ENCODE measurements at places on chromosomes 3 and 15.

DNA sequence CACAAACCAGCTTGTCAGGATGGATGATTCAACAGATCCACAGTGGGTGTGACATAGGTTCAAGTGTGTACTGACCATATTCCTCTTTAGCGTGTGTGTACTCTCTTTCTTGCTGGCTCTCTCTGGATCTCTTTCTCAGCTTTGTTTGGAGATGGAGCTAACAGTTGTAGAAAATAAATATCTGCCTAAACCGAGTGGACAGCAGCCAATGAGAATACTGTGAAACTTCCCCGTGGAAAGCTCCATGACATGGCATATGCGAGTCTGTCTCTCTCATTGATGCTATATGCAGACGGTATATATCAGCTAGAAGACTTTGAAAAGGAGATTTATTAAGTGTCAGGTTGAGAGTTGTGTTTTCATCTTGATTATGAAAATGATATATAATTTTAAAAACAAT is 406.5 kb upstream of the SUCLG2 start:
- no peak for DNase-seq

GRCh38 chr3:142542054-142542453 is 36.5 kb downstream of the ATR start:
- DNase-seq = no peak

DNA sequence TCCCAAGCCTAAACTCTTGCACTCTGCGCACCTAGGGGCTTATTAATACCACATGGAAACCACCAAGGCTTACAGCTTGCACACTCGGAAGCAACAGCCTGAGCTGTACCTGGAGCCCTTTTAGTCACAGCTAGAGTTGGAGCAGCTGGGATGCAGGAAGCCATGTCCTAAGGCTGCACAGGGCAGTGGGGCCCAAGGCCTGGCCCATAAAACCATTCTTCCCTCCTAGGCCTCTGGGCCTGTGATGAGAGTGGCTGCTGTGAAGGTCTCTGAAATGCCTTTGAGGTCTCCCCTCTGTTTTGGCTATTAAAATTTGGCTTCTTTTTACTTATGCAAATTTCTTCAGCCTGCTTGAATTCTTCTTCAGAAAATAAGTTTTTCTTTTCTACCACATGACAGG is 383.9 kb upstream of the UBE2E2 start:
- no peak for DNase-seq

- DNase-seq = no peak
Measured at GRCh38 chr15:87781959-87782625, 474.4 kb downstream of the NTRK3 start.

GRCh38 chr3:14214764-14215163 is 36.1 kb downstream of the LSM3 start:
- DNase-seq = no peak

DNA sequence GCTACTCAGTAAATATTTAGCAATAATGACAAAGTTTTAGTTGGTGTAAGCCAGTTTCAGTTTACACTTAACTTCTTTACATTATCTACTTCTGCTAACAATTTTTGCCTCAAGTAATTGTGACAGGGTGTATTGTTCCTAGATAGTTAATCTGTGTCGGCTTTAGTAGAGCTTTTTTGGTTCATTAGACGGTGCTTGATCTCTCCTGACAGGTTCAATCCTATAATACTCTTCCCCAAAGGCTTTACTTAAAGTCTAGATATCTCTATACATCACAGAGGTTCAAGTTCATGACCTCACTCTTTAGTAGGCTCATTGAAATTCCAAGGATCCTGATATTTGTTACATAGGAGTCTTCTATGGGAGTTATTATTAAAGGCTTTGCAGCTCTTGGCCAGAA is 365.6 kb upstream of the DPPA4 start:
- no peak for DNase-seq

DNA sequence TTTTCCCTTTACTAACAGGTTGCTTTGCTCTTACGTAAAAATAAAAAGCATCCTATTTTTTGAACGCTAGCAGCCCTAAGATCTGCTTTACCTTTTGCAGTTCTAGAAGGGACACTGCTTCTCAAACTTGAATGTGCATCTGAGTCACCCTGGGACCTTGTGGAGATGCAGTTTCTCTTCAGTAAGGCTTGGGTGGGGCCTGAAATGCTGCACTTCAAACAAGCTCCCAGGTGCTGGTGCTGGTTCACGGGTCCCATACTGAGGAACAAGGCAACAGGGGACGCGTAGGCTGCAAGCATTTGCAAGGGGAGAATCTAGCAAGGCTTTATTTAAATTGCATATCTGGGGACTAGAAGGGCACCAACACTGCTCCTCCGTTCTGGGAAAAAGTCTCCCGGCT is 30.0 kb downstream of the MB21D2 start:
- no peak for DNase-seq

DNA sequence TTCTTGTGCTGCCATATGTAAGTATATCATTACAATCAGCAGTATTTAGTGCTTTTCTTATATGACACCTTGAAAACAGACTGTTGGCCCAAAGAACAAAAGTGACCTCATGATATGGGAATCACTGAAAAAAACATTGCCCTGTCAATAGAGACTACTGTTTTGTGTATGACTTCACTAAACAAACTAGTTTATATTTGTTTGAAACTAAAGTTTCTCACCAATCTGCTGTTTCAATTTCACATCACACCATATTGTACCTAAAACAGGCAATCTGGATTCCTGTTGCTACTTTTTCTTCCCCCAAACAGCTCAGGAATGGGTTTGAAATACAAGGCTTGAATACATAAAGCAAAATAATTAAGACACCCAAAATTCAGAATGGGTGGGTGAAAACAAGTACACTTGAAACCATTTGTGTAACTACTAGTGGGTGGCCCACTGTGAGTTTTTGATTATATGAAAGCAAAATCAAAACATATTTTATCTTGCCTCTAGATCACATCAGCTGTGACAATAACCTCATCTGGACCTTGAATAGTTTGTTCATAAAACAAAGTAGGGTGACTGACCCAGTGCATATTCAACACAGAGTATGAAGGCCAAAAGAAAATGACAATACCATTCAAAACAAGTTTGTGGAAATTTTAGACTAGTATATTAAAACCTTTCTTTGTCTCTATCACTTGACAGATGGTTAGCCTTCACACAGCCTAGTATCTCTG is 5.9 kb downstream of the ZBTB20 start:
- no peak for DNase-seq

- no peak for DNase-seq
Measured at GRCh38 chr3:94520364-94520763, 457.5 kb downstream of the NSUN3 start.

GRCh38 chr15:43440721-43441281 is 52.2 kb downstream of the TP53BP1 start:
- DNase-seq = peak; percentile 89

DNA sequence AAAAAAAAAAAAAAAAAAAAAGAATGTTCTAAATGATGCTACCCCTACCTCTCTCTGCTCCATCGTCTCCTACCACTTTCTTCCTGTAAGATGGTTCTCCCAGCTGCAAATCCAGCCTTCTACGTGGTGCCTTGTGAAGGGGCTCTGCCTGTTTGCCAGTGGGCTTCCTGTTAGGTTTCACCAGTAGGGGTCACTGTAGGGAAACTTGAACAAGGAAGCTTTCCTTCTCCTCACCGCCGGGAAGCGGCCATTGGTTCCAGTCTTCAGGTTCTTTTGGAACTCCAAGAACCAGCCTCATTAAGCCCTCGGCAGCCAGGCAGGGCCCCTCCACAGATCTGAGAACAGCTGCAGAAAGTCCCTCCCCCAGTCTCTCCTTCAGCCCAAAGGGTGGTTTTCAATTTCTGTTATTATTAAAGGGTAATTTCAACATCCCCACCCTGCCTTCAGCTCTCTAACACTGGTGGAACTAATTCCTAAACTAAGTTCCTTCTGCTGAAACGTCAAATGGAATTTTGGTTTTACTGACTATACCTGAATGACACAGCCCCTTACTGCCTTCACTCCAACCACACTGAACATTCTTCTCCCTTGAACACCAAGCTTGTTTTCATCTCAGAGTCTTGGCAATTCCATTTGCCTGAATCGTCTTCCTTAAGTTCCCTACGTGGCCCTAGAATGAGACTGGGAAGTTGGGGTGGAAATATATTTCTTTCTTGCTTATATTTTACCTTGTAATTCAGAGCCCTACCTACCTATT is 13.5 kb downstream of the MCCC1 start:
- no peak for DNase-seq

- DNase-seq = no peak
Measured at GRCh38 chr3:42851228-42851834, 24.3 kb downstream of the CYP8B1 start.

DNA sequence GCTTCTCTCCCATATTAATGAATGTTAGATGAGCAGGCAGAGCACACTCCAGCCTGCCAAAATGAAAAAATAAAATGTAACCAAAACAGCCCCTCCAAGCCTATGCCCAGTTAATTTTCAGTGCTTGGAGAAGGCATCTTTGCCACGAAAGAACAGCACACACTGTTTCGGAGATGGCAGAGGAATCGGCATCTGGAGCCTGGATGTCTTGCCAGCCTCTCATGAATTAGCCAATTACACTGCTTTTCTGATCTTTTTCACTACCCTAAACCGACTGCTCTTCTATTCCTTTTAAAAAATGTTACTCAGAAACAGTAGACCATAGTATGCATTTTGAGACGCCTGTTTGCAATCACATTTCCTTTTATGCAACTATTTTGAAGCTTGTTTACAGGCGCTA is 249.6 kb downstream of the TLE3 start:
- peak; percentile 15 for DNase-seq

DNA sequence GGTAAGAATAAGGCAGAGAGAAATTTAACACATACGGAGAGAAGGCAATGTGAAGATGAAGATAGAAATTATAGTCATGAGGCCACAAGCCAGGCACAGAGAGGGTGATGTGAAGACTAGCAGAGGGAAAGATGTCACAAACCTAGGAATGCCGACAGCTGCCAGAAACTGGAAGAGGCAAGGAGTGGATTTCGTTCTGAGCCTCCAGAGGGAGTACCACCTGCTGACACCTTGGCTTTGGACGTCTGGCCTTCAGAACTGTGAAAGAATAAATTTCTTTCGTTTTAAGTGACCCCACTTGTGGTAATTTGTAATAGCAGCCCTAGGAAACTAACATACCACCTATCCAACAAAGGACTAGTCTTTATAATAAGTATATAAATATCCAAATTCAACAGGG is 5.0 kb upstream of the SGO1 start:
- DNase-seq = no peak

GRCh38 chr3:10770547-10770946 is 45.5 kb upstream of the SLC6A11 start:
- no peak for DNase-seq

DNA sequence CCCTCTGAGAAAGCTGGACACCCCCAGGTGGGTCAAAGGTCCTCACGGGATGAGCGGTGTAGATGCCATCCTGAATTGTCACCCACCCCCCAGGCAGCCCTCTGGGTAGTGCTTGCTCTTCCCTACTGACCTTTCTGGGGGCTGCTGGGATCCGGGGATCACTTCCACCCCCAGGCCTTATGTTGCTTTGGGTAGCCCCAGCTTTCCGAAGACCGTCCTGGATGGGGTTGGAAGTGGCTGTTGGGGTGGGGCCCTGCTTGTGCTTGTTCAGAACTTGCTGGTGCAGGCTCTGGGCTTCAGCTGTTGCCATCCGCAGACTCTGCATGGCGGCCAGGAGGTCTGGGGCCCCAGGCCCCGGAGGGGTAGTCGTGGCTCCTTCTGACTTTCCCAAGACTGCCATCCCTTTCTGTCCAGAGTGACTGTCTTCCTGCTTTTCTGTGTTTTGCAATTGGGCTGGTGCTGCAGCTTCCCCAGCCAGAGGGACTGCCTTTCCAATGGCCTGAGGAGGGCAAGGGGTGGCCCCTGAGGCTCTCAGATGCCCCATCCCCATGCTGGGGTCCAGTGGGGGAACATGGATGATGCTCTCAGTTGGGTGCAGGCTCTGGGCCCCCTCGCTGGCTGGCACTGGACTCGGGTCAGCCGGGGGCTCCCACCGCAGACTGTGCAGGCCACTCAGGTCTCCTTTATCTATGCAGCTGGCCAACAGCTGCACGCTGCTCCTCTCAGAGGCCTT is 6.3 kb downstream of the XIRP1 start:
- no peak for DNase-seq

DNA sequence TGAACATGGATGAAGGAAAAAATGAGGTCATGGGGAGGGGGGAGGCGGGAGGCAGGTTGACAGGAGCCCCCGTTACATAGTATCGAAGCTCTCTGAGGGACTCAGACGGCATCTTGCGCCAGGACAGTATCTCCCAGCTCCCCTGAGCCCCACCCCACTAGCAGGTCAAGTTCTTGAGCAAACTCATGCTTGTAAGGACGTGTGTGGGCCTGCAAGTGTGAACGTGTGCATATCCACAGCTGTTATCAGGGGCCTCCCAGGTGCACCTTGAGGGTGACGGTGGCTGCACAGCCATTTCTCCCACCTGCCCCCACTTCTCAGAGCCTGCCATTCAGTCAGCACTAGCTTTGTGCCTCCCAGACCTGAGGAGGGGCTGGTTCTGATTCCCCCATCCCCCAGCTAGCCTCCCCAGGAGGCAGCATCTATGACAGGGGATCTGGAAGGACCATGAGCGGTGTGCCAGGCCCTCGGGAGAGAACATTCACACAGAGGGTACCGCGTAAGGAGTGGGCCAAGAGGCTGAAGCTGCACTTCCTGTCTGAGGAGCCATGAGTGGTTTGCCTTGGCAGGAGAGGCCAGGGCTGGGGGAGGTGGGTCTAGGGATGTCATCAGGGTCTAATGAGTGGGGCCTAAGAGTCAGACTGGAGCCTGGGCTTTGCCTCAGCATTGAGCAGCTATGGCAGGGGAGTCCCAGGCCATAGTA is 2.9 kb downstream of the SEMA3F start:
- DNase-seq = no peak

DNA sequence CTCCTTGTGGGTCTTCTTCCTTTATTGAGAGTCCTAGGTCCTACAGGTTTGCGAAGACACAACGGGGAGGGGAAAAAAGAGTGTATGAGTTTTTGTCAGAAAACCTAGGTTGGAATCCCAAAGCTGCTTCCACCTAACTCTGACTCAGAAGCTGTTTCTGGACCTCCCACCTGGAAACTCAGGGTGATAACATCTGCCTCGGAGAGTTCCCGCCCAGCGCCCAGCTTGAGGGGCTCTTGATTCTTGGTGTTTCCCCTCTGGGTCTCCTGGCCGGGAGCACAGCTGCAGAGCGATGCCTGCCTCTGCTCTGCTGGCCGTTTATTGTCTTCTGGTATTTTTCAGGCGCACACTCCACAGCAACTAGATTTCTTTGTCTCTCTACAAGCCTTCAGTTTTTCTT is 52.9 kb upstream of the MYZAP start:
- no peak for DNase-seq

- no peak for DNase-seq
Measured at GRCh38 chr15:56795502-56795901, 62.2 kb upstream of the ZNF280D start.

- no peak for DNase-seq
Measured at GRCh38 chr15:64288577-64288976, 67.4 kb downstream of the CSNK1G1 start.

- DNase-seq = no peak
Measured at GRCh38 chr3:129624347-129625071, 18.0 kb upstream of the PLXND1 start.

GRCh38 chr3:10265833-10266232 is 17.6 kb downstream of the TATDN2 start:
- DNase-seq = no peak

DNA sequence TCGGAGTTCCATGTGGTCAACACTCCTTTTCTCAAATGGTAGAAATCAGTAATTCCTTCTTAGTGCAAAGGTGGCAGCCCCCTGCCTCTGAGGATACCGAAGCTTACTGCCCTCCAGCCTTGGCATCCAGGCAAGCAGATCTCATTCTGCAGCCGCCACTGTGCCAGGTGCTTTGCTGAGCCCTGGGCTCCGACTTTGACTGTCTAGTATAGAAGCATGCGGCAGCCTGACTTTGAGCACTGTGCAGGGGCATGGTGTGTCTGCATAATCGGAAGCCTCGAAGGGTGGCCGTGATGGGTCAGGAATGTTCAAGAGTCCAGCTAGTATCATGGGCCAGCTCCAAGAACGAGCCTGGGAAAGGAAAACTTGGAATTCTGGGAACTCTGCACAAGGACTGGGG is 39.7 kb downstream of the ABTB1 start:
- DNase-seq = no peak
